HT1080 (cell line): ENCODE measurements at places on chromosomes 13 and 19. TPM values are rescaled to one million over a fixed set of nuclear protein-coding genes. Genes with fewer than 3 reads are reported as not detected.

PSG7 gene
- 0.06 TPM in 1 of 2 replicates, not detected in the other for total RNA-seq

F2RL3 gene
- total RNA-seq = not detected in 2 replicates

UGGT2 gene
- 18.5 and 24.5 TPM in 2 replicates for total RNA-seq

DNA sequence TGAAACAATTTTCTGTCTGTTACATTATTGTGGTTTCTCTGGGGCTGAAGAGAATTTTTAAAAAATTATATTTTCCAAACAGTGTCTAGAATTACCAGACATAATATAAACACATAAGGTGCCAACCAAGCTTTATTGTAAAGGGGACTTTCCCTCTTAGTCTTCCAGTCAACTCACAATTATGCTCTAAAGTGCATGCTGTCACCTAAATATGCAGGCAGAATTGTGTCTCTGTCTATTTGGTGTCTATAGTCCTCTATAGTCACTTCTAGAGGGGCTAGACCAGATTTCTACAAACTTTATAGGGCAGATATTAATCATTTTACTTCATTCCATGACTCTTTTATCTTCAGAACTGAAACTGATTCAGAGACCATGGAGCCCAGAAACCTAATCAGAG lies 12.8 kb downstream of the ZNF254 start:
- no peak for DNase-seq

GRCh38 chr13:74978591-74978990 lies 503.4 kb downstream of the TBC1D4 start:
- no peak for DNase-seq

DNA sequence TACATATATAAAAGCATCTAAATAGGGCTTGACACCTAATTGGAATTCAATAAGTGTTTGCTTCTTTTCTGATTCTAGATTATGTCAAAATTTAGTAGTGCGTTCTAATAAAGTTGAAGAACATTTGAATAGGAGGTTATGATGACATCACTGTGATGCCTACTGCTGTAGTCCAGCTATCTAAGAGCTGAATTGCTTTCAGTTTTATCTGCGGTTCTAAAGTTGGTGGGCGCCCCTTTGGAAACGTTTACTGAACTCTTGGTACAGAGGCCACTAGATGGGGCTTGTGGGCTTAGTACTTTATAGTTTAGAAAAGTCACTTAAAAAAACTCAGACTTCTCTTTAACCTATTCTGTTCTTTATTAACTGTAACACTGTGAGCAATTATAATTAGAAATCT lies 776.9 kb downstream of the GPC5 start:
- DNase-seq = peak; percentile 68

GRCh38 chr19:32168606-32169005 lies 176.8 kb upstream of the ZNF507 start:
- no peak for DNase-seq

DNA sequence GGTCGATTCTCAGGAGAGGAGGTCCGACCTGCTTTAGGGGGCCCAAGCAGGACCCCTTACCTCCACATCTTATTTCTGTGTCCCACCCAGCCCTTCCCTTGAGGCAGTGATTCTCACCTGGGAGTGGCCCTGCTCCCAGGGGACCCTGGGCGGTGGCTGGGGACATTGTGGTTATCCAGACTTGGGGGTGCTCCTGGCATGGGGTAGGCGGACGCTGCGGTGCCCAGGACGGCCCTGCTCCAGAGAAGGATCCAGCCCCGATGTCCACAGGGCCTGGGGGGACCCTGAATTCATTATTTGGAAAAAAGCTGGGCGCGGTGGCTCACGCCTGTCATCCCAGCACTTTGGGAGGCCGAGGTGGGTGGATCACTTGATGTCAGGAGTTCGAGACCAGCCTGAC lies 84.4 kb downstream of the GADD45B start:
- no peak for DNase-seq

GRCh38 chr19:56966225-56966696 lies 125.7 kb upstream of the PEG3 start:
- DNase-seq = no peak
